ENCODE measurements at places on chromosomes 13 and 19.

DNA sequence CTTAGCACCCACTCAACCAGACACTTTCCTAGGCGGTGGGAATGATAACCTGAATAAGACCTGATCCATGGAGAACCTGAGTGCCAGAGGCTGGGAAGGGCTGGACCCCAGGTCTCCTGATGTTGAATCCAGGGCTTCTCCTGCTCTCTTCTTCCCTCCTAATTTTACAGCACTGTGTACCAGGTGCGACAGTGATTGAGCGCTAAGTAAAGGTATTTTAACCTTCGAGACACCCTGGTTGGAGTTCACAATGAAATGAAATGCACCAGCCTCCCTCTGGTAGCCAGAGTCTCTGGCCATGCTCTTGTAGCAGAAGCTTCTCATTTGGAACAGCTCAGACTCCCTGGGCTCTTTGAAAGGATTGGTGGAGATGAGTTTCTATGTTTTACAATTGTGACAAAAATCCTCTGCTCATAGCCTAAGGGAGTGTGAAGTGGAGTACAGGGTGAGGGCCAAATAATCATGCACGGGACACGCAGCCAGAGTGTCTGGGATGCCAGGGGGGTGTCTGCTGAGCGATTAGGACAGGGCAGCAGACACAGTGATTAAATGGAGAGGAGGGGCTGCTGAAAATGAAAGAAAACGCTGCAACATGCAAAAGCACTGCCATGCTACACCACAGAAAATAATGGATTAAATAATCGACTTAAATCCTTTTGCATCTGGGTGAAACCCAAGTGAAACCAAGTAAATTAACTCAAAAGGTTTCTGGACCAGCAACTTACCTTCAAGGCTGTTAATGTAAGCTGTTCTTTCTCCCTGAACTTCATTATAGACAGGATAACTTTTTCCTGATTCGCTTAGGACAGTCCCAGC lies 83.8 kb downstream of the FAM216B start:
- DNase-seq: no peak

DNA sequence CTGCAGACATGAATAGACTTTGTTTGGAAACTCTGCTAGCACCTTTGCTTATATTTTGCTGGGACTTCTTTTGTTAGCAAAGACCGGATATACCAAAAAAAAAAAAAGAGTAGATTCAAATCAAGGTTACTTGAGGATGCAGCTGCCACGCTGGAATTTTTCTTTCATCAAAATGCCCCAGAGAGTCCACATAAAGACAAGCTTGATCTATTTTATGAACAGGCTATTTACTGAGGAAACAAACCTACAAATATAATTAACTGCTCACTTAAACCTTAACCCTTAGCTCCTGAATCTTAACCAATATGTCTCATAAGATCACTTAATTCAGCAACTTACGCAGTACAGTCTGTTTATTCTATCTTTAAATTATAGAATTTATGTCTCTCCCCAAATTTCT lies 27.1 kb upstream of the DOCK9 start:
- DNase-seq: peak; percentile 57

DNA sequence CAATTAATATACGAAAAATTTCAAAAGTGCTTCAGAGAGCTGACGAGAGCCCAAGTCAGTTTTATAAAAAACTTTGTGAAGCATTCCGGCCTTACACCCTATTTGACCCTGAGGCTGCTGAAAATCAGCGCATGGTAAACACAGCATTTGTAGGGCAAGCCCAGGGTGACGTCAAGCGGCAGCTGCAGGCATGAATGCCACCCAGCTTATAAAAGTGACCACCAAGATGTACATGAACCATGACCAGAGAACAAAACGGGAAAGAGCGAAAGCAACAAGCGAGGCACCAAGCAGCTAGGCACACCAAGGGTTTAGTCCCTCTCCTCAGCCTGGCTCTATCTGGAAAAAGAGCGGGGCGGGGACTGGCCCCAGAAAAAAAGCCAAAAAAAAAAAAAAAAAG lies 6.0 kb downstream of the SIGLEC11 start:
- DNase-seq: no peak

DNA sequence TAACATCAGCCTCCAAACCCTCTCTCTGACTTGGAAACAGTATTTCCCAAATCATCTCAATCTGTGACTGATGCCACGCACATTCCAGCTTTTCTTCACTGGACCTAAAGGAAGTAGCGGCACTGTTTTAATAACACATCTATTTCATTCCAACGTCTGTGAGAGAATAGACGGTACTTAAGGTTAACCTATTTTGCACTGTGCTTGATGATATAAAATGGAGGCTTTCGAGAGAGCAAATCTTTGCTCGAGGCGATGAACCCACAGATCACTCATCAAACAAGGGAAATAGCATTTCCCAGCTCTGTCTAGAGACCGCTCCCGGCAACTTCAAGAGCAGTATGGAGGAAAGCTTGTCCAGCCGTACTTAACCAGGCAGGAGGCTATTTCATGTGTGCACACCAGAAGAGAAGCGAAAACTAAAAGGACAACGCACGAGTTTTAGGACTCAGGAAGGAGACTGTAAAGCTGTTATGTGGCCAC lies 2.9 kb downstream of the UBL3 start:
- no peak for DNase-seq

All from left renal cortex interstitium (tissue), 4 donors.